Heart right ventricle (tissue), 16 donors: ENCODE measurements at places on chromosomes 2 and 18. TPM values are rescaled to one million over a fixed set of nuclear protein-coding genes. Genes with fewer than 3 reads are reported as not detected.

DNA sequence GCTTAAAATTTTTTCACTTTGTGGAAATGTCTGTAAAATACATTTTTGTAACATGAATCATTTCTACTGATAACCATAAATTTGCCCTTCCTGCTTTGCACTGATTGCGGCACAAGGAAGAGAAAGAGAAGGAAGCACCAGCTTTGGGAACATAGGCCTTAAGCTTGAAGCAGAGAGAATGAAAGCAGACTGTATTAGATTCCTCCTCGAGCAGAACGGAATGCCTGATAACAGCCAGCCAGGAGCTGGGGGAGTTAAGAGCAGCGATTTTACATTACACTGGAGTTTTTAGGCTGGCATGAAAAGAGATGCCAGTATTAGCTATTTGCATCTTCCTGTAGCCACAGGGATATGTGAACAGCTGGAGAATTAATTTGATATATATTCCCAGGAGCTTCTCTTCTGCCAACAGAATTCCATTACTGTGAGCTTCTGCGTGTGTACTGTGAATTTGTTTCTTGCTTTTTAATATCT is 33.5 kb downstream of the CRIM1 start:
- DNase-seq: no peak

- DNase-seq: peak; percentile 46
These were observed 66.6 kb downstream of the MTCL1 start for GRCh38 chr18:8771930-8772329.

DNA sequence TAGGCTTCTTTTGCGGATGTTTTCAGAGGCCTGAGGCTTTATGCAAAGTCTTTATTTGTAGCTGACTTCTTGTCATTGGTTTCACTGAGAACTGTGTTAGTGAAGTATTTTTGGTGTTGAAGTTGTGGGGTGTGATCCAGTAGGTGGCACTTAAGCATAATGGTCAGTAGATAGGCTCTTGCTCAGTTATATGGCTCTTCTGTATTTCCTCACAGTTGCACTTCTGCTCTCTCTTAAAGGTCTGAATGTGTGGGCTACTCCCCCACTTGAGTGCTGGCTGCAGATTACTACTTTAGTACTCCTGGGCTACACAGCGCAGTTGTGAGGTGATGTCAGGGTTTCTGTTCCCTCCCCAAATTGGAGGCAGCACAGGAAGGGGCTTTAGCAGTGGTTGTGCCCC is 133.8 kb upstream of the SCN7A start:
- DNase-seq: no peak

- no peak for DNase-seq
These were observed 50.2 kb upstream of the EML4 start for GRCh38 chr2:42118754-42119569.

GRCh38 chr2:52862801-52863200 is 904.8 kb upstream of the CHAC2 start:
- no peak for DNase-seq

DNA sequence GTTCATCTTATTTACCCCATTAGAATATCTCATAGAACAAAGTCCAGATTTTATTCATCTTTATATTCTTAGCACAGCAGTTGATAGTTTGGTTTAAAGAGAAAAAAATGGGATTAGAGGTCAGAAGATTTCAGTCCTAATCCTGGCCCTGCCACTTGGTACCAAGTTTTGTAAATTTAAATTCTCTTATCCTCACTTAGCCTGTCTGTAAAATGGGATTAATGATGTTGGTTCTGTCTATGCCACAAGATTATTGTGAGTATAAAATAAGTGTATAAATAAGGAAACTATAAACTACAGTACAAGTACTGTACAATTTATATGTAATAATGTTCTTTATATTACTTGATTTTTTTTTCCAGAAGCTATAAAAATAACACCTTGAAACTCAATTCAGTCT is 17.1 kb upstream of the DRC1 start:
- no peak for DNase-seq

DNA sequence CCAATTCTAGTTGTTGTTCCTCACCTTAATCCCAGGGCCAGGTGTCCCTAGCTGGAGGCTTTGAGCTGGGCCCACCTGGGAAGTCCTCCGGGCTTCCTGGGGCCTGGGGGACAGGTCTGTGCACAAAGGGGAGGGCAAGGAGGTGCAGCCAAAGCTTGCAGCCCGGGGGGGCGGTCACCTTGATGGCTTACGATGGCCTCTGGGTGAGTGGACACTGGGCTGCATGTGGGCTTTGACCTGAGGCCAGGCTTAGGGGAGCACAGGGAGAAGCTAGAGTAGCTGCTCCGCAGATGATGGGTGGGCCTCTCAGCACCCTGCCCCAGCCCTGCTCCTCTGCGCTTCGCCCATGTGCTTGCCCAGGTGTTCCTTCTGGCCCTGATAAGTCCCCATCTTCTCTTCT is 41.8 kb upstream of the HAAO start:
- DNase-seq: no peak

GRCh38 chr2:98896416-98896815 is 39.6 kb downstream of the CRACDL start:
- DNase-seq: no peak

The DTNA gene
- 80.2 TPM for polyA plus RNA-seq

The TMEM169 gene
- 0.10 TPM for polyA plus RNA-seq

The TNFRSF11A gene
- 0.29 TPM for polyA plus RNA-seq

The NYAP2 gene
- polyA plus RNA-seq: not detected

The SPR gene
- polyA plus RNA-seq: 44.2 TPM

The FIGN gene
- 2.1 TPM for polyA plus RNA-seq
